ENCODE measurements at places on chromosomes 1 and 21.

- DNase-seq, result no peak
Measured at GRCh38 chr1:178456472-178456871, 40.3 kb downstream of the CLEC20A start.

GRCh38 chr1:211324992-211325775, 1.4 kb upstream of the TRAF5 start:
- no peak for DNase-seq

DNA sequence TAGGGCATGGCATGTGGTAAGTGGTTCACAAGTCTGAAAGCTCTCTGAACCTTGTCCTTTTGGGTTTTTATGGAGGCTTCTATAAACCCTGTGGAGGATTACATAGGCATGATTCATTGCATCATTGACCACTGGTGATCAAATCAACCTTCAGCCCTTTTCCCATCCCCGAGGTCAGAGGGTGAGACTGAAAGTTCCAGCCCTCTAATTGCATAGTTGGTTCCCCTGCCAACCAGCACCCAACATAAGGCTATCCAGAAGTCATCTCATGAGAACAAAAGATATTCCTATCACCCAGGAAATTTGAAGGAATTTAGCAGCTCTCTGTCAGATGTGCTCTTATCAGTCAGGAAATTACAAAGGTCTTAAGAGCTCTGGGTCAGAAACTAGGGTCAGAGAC, 89.5 kb upstream of the ARTN start:
- DNase-seq, result no peak

DNA sequence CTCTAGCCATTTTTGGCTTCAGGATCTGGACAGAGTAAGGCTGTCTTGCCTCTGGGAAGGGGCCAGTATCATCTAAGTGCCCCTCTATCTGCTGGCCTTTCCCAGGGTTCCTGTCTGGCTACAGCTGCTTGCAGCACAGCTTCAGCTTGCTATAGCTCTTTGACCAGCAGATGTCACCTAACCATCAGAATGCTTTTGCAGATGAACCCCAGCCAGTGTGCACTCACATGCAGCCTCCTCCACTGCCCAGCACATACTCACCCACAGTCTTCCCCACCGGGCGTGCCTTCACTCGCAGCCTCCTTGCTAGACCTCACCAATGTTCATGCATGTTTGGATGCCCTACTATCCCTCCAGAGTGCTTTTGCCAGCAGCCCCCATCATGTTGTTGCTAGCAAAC, 769.0 kb downstream of the BRINP3 start:
- DNase-seq, result no peak

GRCh38 chr1:34370748-34371147, 194.0 kb downstream of the C1orf94 start:
- no peak for DNase-seq

DNA sequence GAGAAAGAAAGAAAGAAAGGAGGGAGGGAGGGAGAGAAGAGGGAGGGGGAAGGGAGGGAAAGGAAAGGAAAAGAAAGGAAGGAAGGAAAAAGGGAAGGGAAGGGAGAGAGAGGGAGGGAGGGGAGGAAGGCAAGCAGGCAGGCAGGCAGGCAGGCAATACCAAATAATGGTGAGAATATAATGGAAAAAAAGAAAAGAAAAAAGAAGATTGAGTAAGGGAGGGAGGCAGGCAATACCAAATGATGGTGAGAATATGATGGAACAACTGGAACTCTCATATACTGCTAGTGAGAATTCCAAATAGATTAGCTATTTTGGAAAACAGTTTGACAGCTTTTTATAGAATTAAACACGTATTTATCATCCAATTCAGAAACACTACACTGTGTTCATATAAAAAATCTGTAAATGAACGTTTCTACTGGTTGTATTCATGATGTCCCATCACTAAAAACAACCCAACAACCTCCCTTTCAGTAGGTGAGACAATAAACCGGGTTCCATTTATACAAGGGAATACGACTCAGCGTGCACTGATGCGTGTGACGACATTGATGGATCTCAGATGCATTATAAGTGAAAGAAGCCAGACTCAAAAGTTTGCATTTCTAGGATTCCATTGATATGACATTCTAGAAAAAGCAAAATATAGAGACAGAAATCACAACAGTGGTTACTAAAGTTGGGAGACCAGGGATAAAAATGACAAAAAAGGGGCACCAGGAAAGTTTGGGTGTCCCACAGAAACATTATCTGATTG, 226.4 kb downstream of the DSCAM start:
- DNase-seq, result no peak

DNA sequence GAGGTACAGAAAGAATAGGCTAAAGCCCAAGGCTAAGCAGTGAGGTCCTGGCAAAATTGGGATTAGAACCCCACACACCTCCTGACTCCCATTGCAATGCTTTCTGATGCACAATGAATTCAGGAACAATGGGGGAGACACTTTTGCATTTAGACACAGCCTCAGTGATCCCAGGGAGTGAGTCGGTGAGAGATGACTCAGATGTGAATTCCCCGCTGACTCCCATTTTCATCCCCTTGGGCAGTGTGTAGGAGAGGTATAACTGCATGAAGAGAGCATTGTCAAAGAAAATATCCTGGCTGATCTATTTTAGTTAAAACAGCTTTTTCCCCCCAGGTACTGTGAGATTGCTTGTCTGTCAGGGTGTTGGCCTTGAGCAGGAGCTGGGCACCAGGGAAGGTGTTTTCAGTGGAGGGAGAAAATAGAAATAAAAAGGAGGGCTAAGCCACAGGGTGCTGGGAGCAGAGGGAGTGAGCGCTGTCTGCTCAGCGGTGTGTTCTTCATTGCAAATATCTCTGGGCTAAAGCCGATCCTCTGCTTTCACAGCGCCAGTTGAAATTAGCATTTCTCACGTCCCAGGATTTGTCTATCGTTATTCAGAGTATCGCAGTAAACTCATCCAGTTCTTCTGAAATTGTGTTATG, 247.7 kb upstream of the PTBP2 start:
- no peak for DNase-seq

DNA sequence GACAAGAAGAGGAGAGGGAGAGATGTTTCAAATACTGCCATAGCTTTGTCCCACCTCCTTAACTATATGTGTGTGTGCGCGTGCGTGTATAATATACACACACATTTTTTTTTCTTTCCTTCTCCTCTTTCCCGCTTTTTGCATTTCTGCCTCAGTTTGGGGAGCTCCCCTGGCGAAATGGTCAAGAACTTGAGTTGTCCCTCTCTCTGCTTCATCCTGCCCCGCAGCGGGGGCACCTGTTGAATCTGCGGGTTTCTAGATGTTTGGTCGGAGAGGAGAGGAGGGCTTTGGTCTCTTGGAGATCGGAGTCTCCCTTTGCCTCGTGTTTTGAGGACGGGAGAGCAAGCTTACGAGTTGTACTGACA, 504 bp downstream of the SCCPDH start:
- peak; percentile 0 for DNase-seq

DNA sequence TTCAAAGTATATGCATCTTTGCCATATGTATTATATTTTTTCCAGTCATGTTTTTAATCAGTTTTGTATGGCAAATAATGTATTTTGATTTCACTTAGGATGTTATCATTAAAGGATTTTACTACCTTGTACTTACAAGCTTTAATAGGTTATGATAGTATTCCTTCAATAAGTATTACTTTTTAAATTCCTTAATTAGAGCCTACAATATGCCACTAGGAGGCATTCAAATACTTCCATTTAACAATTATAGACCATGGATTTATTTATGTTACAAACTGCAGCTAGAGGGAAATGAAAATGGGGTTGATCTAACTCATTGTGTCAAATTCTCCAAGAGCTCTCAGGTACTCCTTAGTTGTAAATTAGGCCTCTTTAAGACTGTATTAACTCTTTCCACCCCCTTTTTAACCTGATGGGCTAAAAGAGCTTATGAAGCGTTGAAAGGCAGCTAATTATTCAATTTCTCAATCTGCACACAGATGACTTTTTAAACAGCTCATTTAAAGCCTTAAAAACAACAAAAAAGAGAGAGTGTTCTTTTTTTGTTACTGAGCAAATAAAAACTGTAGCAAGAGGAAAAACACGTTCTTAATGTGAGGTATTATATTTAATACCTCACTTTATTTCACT, 156.2 kb downstream of the DENND1B start:
- DNase-seq, result peak; percentile 15

GRCh38 chr1:29460041-29460610, 223.8 kb downstream of the PTPRU start:
- no peak for DNase-seq

DNA sequence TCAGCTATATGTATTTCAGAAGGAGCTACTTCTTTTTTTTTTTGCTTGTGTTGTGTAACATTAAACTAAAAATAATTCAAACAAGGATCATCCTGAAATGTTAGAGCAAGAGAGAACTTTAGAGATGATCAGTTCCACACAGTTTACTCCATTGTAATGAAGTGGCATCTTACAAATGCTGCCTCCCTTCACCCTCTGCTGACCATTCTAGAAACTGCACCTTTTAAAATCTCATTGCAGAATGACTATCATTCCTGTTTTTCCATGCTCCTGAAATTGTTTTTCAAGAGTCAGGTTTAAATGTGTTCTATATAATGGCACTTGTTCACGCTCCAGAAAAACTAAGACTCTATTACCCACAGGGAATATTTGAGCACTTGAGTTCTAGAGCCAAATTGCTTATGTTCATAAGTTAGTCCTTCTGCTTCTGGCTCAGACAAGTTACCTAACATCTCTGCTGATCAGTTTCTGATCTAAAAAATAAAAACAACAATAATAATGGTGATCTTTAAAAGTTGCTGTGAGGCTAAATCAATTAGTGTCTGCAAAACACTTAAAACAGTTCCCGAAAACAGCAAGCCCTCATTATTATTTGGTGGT, 21.5 kb upstream of the SLC44A5 start:
- DNase-seq, result no peak

- DNase-seq, result no peak
Measured at GRCh38 chr1:29057700-29058099, 66.0 kb downstream of the TMEM200B start.

- peak; percentile 55 for DNase-seq
Measured at GRCh38 chr1:207848234-207848633, 62.7 kb downstream of the CD34 start.

- DNase-seq, result no peak
Measured at GRCh38 chr1:90176530-90176929, 181.6 kb downstream of the ZNF326 start.

GRCh38 chr1:85388416-85388815, 76.5 kb downstream of the DDAH1 start:
- DNase-seq, result no peak

DNA sequence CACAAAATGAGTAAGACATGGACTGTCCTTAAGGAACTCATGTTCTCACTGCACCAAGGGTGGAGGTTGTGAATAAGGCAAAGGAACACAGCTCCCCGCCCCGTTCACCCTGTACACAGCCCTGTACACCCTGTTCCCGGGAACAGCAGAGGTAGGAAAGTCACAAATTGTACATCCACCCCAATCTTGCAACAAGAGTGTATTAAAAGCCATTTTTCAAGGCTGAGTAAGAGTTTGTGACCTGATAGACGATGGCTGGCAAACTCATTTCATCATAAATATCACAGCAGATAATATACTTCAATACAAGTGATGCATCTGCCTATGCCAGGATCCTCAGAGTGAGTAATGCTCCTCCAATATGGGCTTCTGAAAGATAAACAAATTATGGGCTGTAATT, 52.5 kb upstream of the CAMK1G start:
- no peak for DNase-seq

DNA sequence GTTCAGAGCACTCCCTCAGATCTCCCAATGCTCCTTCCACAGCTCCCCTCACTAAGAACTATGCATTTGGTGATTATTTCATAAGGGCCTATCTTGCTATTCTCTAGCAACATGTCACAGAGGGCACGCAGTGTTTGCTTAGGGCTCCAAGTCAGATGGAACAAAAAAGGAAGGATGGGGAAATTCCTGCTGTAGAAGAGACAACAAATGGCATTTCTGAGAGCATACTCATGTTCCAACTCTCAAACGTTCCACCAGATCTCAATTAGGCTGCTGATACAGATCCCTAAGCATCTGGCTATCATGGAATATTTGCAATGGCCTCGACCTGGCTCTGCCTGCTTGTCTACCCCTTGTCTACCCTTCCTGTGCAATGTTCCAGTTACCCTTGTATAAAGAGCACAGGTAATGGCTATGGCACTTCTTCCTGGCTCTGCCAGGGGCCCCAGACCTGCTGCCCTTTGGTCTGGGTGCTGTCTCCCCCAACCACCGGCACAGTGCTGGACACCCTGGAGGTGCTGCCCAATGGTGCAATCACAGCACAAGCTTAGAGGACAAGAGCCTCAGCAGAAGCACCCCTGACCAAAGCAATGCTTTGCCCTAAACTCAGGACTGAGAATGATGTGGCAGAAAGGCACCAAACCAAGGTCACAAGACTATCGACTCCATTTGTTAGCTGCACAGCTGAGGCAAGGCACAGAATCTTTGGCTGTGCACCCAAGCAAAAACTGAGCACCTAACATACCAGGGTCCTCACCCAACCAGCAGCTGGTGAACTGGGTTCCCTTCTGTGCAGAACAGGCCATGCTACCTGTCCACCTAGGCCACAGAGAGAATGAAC, 3.6 kb downstream of the PARP1 start:
- no peak for DNase-seq

DNA sequence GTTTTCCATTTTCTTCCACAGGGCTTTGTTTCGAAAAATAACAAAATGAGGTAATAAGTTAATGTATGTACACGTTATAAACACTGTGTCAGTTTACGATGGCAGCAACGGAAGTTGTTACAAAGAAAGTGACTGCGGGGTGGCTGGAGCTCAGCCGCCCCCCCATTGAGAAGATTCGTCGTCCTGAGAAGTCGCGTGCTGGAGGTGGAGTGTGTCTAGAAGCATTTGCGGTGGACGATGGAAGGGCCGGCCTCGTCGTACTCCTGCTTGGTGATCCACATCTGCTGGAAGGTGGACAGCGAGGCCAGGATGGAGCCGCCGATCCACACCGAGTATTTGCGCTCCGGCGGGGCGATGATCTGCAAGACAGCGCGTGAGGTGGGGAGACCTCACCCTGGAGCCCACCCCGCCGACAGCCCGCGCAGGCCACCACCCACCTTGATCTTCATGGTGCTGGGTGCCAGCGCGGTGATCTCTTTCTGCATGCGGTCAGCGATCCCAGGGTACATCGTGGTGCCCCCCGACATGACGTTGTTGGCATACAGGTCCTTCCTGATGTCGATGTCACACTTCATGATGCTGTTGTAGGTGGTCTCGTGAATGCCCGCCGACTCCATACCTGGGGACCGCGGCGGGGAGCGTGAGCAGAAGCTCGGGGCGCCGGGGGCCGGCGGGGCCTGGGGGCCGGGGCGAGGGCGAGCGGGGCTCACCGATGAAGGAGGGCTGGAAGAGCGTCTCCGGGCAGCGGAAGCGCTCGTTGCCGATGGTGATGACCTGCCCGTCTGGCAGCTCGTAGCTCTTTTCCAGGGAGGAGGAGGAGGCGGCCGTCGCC, 2.4 kb downstream of the ACTA1 start:
- no peak for DNase-seq

DNA sequence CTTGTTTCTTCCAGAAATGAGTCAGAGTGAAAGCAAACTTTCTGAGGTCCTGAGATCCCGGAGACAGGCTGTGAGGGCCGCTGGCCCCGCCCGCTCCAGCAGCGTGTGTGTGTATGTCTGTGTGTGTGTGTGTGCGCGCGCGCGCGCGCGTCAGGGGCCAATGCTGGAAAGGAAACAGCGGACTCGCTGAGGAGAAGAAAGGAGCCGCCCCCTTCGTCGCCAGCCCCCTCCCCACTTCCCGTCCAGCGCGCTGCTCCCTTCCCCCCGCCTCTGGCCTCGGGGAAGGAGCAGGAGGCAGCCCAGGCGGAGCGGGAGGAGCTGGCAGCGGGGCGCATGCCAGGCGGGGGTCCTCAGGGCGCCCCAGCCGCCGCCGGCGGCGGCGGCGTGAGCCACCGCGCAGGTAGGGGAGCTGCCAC, at the start of gene DISC1:
Gene DISC1, plus strand, starts transcription at position 256 of the 416 bp plus-strand sequence. Its CDS starts 78 bp downstream, at position 334.
- DNase-seq, result peak; percentile 58

- DNase-seq, result no peak
Measured at GRCh38 chr1:3814065-3814464, 17.8 kb upstream of the LRRC47 start.
